ENCODE measurements at places on chromosomes 3 and 15. TPM values are rescaled to one million over a fixed set of nuclear protein-coding genes. Genes with fewer than 3 reads are reported as not detected.

Gene TNFSF10
- total RNA-seq: 74.0 TPM

Gene CSTA
- total RNA-seq: 10.0 TPM

Gene ATP2B2
- total RNA-seq: 0.53 TPM

Gene GAP43
- 9.7 TPM for total RNA-seq
